ENCODE measurements at places on chromosomes 13 and 19.

GRCh38 chr19:5337126-5337525 is 3.5 kb downstream of the PTPRS start:
- H3K4me1 ChIP-seq, result peaks cover 5% of the 10 kb centered on the region
- H3K4me3 ChIP-seq, result no peak overlapping the region
- no peak for DNase-seq
- H3K27me3 ChIP-seq, result peaks cover 43% of the 10 kb centered on the region
- H3K36me3 ChIP-seq, result no peaks in the 10 kb centered on the region

GRCh38 chr19:14470031-14470876 is 4.9 kb downstream of the PTGER1 start:
- no peak for DNase-seq
- H3K27ac ChIP-seq, result no peak overlapping the region
- H3K27me3 ChIP-seq, result peaks cover 15% of the 10 kb centered on the region
- H3K36me3 ChIP-seq, result peaks cover 15% of the 10 kb centered on the region

DNA sequence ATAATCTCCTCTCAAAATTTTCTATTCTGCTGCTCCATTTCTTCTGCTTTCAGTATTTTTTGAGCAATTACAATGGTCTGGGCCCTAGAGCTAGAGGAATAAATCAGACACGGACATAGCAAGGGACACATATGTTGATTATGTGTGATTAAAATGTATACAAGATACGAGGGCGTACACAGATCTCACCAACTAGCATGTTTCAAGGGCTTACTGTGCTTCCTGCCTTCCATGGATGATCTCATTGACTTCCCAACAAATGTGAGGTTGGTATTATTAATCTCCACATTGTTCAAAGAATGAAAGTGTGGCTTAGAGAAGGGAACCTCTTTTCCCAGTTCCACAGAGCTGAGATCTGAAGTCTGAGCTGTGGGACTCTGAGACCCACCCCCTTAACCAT is 9.1 kb downstream of the PLD3 start:
- no peak overlapping the region for H3K4me3 ChIP-seq
- H3K27me3 ChIP-seq, result no peaks in the 10 kb centered on the region
- H3K4me1 ChIP-seq, result peaks cover 12% of the 10 kb centered on the region
- peaks cover 2% of the 10 kb centered on the region for H3K36me3 ChIP-seq

DNA sequence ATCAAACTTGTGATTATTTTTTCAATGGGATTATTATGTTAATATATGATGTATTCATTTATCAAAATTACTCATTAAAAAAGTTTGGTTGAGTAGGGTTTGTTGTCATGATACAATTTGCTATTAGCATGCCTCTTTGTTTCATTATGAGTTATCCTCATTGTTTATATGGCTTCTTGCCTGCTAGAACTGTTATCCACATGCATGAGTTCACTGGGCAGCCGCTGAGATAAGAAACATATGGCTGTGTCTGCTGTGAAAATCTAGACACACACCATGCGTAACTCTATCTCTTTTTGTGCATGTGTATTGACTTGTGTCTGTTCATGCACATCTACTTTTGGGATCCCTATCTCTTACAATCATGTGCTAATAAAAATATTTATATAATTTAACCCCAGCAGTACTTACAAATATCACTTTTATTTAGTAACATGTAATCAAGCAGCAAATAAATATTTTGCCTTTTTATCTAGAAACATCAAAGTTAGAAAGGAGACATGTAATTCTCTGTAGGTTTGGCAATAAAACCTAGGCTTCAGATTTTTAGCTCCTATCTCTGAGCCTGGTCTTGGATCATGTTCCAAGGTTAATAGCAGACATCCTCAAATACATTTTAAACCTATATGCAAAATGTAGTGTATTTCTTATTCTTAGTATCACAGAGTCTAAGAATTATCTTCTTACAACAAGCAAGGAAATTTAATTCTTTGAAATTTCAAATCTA is 11.2 kb upstream of the KLF12 start:
- H3K27me3 ChIP-seq, result peaks cover 11% of the 10 kb centered on the region
- H3K4me3 ChIP-seq, result no peak overlapping the region
- H3K36me3 ChIP-seq, result no peaks in the 10 kb centered on the region
- H3K4me1 ChIP-seq, result no peaks in the 10 kb centered on the region
- no peak for DNase-seq
